ENCODE measurements at places on chromosomes 13 and 19.

DNA sequence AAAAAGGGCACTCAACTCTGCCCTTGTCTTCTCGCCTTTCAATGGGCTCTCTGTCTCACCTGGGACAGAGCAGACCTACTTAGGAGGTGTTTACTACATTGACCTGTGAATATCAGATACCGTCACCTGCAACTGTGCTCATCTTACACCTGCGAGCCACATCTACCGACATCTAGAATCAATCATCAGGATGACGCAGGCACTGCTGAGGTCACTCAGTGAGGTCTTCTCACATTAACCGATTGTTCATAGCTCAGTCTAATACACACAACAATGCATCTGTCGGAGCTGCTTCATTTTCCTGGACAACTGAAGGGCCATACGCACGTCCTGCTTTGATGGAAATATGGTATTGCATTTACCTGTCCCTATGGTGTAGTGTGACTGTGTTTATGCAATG, 211.9 kb downstream of the FGF9 start:
- no peak for DNase-seq

- no peak for DNase-seq
Observed at GRCh38 chr19:1386945-1387683, 3.4 kb downstream of the NDUFS7 start.

GRCh38 chr19:18259893-18260292, 14.4 kb downstream of the IQCN start:
- no peak for DNase-seq

GRCh38 chr13:75489502-75490263, 7.7 kb upstream of the TBC1D4 start:
- DNase-seq = no peak

- no peak for DNase-seq
Observed at GRCh38 chr19:1830568-1830967, 17.7 kb downstream of the REXO1 start.

GRCh38 chr19:17866964-17867486, 4.7 kb upstream of the SLC5A5 start:
- no peak for DNase-seq

- DNase-seq = no peak
Observed at GRCh38 chr13:27632648-27633047, 11.0 kb downstream of the POLR1D start.

DNA sequence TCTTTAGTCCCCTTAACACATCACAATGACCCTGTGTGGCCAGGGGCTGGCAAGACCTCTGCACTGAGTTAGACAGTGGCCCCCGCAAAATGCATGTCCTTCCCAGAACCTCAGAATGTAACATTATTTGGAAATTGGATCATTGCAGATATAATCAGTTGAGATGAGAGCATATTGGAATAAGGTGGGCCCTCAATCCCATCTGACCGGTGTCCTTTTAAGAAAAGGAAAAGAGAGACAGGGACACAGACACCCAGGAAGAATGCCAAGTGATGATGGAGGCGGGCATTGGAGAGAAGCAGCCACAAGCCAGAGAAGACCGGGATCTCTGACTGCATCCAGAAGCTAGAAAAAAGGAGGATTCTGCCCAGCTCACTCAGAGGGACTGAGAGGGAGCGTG, 1.8 kb downstream of the FAM187B start:
- DNase-seq = no peak

GRCh38 chr19:14325863-14326262, 55.4 kb upstream of the ADGRE5 start:
- no peak for DNase-seq

DNA sequence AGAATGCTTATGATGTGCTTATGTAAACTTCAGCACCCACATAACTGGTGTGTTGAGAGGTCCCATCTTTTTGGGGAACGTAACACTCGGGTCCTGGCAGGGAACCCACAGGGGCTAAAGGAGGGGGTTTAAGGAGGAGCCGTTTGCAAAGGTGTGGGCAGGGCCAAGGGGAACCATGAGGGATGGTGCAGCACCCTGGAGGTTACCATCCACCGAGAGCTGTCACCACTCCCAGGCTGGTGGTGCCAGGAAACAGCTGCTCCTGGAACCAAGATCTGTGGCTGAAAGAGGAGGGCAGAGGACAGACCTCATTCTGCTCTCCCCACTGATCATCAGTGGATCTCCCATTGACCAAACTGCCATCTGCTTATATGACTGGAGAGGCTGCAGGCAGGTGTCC, 23.2 kb upstream of the CYP4F8 start:
- DNase-seq = no peak

Data from keratinocyte (primary cell).